Osteoblast (primary cell): ENCODE measurements at places on chromosomes 16 and 17. TPM values are rescaled to one million over a fixed set of nuclear protein-coding genes. Genes with fewer than 3 reads are reported as not detected.

The EPOP gene
- total RNA-seq: 1.2 and 2.2 TPM in 2 replicates

DNA sequence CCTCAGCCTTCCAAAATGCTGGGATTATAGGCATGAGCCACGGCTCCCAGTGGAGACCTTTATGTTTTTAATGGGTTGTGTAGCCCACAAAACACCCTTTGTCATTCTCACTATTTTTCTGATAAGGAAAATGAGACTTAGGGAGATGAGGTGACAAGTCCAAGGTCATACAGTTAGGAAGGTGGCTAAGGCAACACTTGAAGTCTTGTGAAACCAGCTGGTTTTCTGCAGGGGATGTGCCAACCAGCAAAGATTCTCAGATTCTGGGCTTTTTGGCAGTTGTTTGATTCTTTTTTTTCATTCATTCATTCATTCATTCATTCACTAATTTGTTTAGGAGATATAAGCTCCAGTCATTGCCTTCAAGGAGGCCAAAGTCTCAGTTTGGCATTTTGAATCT, 10.0 kb upstream of the PHOSPHO1 start:
- DNase-seq: no peak

DNA sequence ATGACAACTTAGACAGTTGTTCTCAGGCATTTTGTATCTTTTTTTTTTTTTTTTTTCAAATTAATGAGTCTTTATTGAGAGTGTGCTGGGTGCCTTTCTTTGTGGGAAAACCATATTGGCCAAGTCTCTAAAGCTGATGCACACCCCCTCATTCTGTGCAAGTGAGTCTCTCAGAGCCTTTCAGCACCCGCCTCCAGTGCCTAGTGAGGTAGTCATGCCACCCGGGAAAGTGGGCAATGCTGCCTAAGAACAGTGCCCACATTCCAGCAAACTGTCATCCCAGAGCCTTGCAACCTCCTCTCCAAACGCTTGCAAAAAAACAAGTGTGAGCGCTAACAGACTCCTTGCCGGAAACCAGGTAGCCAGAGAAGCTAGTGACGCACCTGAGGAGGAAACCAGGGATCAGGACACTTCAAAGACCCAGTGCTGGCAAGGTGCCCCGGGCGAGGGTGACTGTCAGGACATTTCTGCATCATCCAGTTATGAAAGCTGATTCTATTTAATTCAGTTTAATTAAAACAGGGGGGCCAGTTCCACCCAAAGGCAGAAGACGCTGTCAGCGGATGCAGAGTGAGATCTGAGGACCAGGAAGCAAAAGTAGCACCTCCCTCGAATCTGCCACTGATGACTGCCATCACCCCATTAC, 34.9 kb downstream of the SMARCE1 start:
- no peak for DNase-seq

The C16orf78 gene
- not detected in 2 replicates for total RNA-seq

DNA sequence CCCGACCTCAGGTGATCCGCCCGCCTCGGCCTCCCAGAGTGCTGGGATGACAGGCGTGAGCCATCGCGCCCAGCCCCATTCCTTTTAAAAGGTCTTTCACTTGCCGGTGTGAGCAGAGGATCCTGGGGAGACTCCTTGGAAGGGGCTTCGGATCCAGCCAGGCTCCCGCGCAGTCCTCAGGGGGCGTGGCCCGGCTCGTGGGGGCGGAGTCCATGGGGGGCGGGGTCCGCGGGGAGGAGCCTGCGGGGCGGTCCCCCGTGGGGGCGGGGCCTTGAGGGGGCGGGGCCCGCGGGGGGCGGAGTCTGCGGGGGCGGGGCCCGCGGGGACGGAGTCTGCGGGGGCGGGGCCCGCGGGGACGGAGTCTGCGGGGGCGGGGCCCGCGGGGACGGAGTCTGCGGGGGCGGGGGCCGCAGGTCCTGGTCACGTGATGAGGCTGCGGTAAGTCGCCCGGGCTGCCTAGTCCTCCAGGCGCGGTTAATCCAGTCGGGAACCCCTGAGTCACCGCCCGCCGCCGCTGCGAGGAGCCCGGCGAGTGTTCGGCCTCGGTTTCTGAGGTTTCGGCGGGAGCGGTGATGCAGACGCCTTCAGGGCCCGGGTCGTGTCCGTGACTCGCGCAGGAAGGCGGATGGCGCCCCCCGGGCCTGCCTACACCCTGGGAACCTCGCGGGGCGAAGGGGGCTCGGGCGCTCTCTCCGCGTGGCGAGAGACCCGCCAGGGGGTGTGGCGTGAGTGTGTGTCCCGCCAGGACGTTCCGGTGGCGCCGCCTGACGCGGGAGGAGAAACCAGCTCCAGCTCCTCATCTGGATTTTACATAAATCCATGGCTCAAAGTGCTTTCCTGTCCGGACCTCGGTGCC, 23.6 kb upstream of the ABR start:
- peak; percentile 97 for DNase-seq

DNA sequence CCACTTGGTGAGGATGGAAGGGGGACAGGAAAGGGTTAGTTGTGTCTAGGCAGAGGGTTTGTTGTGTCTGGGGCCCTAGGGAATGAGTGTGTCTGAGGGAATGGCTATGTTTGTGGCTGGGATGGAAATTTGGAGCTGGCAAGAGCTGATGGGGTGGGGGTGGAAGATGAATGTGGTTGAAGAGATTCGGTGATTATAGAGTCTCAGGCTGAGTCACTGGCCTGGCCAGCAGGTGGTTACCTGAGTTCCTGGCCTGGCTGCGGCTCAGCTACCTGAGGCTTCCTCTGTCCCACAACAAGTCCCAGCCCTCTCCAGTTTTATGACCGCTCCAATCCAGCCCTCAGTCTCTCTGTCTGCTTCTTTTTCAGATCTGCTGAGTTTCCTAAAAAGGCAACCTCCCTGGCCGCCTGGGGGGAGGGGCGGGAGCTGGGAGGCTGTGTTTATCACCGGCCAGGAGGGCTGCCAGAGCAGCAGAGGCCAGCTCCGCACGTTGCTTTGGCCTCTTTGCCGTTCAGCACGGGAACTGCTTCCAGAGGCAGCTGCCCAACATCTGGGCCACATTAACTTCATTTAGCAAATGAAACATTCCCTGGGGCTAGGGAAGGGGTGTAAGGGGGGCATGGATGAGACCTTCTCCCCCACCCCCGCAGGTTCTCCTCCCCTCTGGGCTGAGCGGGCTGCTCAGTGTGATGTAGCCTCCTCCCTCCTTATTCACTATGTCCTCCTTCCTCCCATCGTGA, 21.8 kb downstream of the ITGB3 start:
- DNase-seq: peak; percentile 86

DNA sequence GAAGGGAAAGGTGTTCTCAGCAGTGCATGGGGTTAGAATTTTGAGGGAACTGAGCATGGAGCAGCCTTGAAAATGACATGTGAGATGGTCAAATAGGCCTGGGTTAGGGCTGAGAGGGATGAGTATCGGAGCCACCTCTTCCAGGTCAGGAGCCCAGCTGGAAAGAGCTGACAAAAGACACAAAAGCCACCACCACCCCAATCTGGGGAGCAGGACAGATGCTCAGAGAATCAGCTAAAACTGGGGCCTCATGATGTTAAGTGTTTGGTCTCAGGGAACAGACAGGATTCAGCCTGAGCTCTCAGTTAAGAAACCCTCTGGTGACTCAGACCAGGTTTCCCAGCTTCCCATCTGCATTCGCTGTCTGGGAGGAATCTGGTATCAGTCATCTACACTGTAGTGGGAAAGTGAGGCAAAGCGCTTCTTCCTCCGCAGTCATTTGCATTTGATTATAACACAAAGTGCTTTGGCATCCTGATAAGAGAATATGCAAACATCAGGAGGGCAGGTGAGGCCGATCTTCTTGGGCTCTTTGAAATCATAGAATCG, 2.6 kb downstream of the WNT9B start:
- DNase-seq: peak; percentile 94

GRCh38 chr17:48505788-48506187, 25.0 kb downstream of the HOXB1 start:
- no peak for DNase-seq

GRCh38 chr17:47213540-47213939, 4.4 kb downstream of the MYL4 start:
- DNase-seq: no peak

DNA sequence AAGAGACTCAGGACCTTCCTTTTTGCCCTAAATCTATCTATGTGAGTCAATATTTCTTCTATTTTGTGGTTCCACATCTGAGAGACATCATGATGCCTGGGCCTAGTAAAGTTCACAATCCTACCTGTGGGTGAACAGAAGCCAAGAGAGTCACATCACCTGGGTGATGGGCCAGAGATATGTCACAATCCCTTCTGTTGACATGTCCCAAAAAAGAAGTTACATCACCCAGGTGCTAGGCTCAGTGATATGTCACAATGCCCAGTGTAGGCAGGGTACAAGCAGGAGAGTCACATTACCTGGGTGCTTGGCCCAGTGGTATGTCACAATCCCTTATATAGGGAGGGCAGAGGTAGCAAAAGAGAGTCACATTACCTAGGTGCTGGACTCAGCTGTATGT, 2101.9 kb downstream of the TP53TG3F start:
- no peak for DNase-seq

- peak; percentile 96 for DNase-seq
Observed at GRCh38 chr17:17356149-17356930, 53.2 kb downstream of the NT5M start.
